ENCODE measurements at places on chromosomes 5 and 9. TPM values are rescaled to one million over a fixed set of nuclear protein-coding genes. Genes with fewer than 3 reads are reported as not detected.

- DNase-seq: no peak
These were observed 592.6 kb upstream of the CDH6 start for GRCh38 chr5:30600892-30601291.

SREK1 gene
- total RNA-seq: 150 TPM

SH3GL2 gene
- not detected for total RNA-seq

- DNase-seq: no peak
These were observed 51.4 kb downstream of the ALDH7A1 start for GRCh38 chr5:126543660-126544059.

Data from thoracic aorta (tissue), 2 donors.